ENCODE measurements at places on chromosomes 4 and X.

DNA sequence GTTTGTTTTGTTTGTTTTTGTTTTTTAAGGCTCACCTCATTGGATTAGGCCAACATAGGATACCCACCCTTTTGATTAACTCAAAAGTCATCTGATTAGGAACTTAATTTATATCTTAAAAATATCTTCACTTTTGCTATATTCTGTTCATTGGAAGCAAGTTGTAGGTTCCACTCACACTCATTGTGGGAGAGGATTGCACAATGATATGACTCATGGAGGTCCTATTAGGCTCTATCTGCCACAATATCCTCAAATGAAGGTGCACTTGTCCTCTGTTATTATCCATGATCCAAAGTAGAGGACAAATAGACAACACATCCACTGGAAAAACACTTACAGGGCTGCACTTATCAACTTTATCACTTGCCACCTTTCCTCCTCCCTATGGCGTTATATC is 60.5 kb upstream of the ADAMTS3 start:
- no peak for DNase-seq

- peak; percentile 6 for DNase-seq
These were observed 1.6 kb upstream of the RBM46 start for GRCh38 chr4:154779362-154779947.

GRCh38 chr4:107561481-107561880 is 158.6 kb downstream of the PAPSS1 start:
- DNase-seq = no peak

GRCh38 chr4:173801361-173801760 is 271.3 kb upstream of the HAND2 start:
- no peak for DNase-seq

- no peak for DNase-seq
These were observed 23.7 kb downstream of the PLP1 start for GRCh38 chrX:103800318-103800717.

GRCh38 chr4:150078041-150078578 is at the start of gene DCLK2:
DCLK2 (plus strand) TSS chr4:150078445; CDS start chr4:150079028, 583 bp downstream.
- peak; percentile 77 for DNase-seq

DNA sequence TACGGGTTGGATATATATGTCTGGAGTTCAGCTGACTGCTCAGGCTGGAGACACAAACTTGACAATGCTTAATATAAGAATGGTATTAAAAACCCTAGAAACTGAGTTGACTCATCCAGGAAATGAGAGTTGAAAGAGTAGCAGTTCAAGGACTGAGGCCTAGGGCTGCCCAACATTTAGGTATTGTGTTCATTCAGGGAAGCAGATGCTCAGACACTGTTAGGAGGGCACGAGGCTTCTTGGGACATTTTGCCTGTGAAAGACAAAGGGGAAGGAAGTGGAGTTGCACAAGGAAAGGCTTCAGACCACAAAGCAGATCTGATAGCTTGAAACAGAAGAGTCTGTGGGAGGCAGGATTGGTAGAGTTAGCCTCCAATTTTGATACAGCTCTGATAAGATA is 52.0 kb upstream of the HS3ST1 start:
- no peak for DNase-seq

- DNase-seq = peak; percentile 11
These were observed 552.7 kb downstream of the RAPGEF2 start for GRCh38 chr4:159655547-159655946.

- DNase-seq = no peak
These were observed 875.4 kb upstream of the PRKX start for GRCh38 chrX:4588893-4589292.

- no peak for DNase-seq
These were observed 381.2 kb downstream of the STPG2 start for GRCh38 chr4:97762115-97762512.

DNA sequence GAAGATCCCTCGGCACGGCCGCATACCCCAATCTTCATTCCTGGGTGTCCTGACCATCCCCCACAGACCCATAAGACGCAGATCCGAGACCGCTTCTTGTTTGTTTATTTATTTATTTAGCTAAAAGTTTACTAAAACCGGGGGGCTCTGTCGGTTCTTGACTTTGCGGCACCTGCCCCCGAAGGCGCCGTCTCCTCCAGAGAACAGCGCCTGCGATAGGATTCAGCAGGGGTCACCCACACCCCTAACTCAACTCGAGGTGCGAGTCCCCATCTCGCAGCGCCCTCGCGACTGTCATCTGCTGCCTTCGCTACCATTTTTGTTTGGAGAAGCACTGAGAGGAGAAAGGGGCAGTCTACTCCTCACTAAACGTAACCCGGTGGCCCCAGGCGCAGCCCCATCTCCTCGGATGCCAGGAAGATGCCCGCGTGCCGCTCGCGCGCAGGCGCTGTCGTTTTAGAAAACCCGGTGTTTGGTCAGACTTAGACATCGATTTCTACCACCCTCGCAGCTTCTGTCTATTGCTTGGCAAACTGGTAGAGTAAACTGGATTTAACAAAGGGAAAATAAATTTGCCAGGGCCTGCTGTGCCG is 18.9 kb upstream of the GPR101 start:
- no peak for DNase-seq

- DNase-seq = no peak
These were observed 119.4 kb downstream of the LUZP4 start for GRCh38 chrX:115408771-115409400.

GRCh38 chr4:155402941-155403340 is 26.2 kb upstream of the MAP9 start:
- DNase-seq = no peak

GRCh38 chrX:39491548-39492297 is 606.0 kb downstream of the BCOR start:
- no peak for DNase-seq

DNA sequence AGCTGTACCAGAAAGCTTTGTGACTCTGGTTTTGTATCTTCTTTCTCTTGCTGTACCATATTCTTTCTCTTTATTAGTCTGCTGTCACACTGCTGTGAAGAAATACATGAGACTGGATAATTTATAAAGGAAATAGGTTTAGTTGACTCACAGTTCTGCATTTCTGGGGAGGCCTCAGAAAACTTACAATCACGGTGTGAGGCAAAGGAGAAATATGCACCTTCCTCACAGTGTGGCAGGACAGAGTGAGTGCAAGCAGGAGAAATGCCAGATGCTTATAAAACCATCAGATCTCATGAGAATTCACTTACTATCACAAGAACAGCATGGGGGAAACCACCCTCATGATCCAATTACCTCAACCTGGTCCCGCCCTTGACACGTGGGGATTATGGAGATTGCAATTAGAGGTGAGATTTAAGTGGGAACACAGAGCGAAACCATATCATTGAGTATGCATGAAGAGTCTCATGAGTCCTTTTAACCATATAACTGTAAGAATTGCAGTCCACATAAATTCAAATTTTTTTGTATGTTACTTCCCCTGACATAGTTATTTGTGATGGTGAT is 67.4 kb upstream of the INPP4B start:
- DNase-seq = peak; percentile 34

DNA sequence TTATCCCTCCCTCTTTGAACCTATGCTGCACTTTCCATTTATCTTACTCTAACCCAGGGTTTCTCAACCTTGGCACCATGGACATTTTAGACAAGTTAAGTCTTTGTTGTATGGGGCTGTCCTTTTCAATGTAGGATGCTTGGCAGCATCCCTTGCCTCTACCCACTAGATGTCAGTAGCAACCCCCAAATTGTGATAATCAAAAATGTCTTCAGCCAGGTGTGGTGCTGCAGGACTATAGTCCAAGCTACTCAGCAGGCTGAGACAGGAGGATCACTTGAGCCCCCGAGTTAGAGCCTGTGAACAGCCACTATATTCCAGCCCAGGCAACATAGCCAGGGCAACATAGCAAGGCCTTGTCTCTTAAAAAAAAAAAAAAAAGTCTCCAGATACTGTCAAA is 7.0 kb downstream of the LRCH2 start:
- DNase-seq = no peak

DNA sequence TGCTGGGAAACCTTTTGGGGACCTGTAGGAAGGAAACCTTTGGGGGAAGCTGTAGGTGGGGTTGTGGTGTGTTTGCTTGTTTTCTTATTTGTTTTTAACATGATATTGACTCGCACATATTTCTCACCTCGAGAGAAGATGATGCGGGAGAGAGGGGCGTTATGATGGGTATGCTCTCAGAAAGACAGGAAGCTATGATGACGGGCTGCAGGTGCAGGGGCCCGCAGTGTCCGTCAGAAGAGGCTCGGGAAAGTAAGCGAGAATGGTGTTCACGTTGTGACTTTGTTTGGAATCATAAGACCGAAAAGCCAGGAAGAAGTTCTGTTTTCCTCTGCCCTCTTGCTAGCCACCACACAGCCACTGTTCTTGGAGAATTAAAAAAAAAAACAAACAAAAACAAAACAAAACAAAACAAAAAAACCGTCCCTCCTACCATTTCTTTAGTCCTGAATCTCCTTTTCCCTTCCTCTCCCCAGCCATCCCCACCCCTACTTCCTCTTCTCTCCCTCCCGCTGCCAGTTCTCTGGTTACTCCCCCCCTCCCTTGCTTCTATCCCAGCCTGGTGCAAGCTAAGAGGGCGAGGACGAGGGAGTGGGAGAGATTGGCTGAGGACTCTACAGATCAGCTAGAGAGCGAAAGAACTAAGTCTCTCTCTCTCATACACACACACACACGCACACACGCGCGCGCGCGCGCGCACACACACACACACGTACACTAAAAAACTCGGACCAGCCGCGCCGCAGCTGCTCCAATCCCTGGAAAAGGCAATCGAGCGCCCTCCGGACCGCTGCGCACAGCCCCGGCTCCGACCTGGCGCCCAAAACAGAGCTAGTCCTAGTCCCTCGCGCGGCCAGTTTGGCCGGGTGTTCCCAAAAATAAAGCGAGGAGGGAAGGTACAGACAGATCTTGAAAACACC is at the start of gene BMP3:
Gene BMP3, plus strand, starts transcription at position 648 of the 920 bp plus-strand sequence. CDS start 577 bp downstream, outside the sequence.
- DNase-seq = peak; percentile 6

- no peak for DNase-seq
These were observed 1064.6 kb upstream of the SLIT2 start for GRCh38 chr4:19187096-19187495.

GRCh38 chr4:55725057-55725456 is 89.0 kb upstream of the NMU start:
- DNase-seq = no peak

DNA sequence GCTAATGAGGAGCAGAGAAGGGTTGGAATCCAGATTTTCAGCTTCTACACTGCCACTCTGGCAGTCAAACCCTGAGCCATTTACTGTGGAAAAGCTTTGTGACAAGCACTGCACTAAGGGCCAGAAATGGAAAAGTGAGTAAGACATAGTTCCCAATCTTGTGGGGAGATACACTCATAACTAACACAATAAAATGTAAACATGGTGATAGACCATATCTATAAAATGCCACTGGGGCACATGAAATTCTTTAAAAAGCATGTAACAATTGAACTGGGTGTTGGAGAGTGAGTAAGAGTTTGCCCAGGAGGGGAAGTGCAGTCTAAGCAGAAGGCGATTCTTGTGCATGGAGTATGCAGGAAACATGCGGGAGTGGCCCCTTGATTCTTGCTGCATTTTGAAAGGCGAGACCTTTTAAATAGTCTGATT is 32.0 kb upstream of the ANXA5 start:
- peak; percentile 78 for DNase-seq

GRCh38 chrX:15177316-15177715 is 92.6 kb downstream of the ASB9 start:
- no peak for DNase-seq

DNA sequence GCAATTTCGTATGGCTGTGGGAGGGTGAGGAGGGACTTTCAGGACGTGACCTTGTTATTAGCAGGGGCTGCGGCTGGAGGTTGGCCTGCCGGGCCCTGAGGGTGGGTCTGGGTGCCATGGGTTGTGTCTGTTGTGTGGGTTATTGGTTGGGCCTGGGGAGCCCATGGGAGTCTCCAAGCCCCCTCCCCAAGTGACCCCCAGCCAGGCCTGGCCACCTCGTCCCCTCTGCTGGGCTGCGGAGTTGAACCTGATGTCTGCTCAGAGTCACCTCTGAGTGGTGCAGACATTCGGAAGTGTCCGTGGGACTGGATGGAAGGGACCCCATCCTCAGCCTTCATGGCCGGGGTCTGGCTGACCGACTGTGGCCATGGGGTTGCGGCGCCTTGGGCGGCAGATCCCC is 67.7 kb downstream of the TRMT44 start:
- no peak for DNase-seq

DNA sequence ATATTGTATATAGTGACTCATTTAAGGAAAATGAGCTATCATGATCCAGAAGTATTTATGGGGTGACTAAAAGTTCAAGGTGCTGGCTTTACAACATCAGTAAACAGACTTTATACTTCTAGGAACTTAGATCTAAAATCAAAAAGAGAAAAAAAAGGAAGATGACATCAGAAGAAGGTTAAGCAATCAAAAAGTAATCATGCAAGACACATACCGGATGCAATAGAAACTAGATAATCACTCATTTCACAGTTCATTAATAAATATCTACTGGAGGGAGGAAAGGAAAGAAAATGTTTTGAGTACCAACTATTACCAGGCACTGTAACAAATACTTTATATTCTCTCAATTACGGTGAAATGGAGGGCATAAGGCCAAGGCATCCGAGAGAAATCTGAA is 276.4 kb downstream of the SPRY1 start:
- no peak for DNase-seq

- peak; percentile 44 for DNase-seq
These were observed 582.7 kb upstream of the AADAT start for GRCh38 chr4:170672381-170672965.

- DNase-seq = no peak
These were observed 594 bp upstream of the ARHGAP24 start for GRCh38 chr4:85474356-85474755.

DNA sequence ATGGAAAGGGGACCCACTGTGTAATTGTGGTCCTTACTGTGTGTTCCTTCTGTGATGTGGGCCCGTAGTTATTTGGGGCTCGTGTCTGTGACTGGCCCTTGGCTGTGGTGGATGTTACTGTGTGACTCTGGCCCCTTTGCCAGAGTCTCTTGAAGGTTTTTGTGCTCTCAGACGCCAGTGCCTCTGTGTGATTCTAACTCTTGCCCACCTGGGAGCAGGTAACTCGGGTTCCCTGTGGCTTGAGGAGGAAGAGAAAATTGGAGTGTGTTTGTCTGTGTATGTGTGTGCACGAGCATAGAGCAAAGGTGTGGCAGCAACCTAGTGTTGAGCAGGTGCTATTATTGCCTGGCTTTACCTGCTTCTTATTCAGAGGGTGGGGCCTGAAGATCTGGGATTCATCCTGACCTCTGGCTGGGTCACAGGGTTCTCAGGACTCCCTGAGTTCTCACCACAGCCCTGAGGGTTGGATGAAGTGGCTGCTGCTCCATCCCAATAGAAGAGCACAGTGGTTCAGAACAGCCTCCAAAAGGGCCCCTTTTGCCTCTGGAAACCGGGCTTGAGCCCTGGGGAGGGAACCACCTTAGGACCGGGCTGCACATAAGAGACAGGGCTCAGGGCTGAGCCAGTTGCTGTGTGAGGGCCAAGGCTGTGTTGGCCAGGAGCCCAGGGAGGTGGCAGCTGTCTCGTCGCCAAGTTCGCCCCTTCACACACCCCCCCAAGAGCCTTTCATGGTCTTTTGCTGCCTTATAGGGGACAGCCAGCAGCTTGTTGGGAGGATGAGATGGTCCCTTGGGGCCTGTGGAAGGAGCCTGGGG is 1.3 kb downstream of the RBM10 start:
- no peak for DNase-seq

- DNase-seq = no peak
These were observed 359.4 kb upstream of the FSTL5 start for GRCh38 chr4:162523171-162523570.

GRCh38 chr4:5391492-5391891 is 316.9 kb downstream of the EVC2 start:
- DNase-seq = no peak

- DNase-seq = peak; percentile 67
These were observed 111.1 kb downstream of the SH3RF1 start for GRCh38 chr4:169159624-169160171.
